ENCODE measurements at places on chromosomes 4 and X.
A peak's percentile ranks its signal among the peaks of the same experiment; 100 is the strongest.

GRCh38 chr4:78293821-78294301 is 236.7 kb downstream of the FRAS1 start:
- DNase-seq = no peak

DNA sequence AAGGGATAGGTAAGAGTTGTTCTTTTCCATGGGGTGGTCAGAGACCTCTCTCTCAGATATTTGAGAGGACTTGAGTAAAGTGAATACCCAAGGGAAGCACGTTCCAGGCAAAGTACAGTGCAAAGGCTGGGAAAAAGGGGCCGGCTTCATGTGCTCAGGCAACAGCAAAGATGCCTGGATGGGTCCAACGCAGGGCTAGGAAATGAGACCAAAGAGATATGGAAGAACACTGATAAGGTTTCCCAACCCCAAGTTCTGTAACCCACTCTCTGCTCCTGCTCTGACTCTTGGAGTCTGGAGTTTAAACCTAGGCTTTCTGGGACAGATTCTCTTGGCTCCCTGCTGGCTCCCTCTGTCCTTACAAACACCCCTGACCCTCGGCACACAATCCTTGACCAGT is 36.2 kb upstream of the PROM1 start:
- DNase-seq = no peak

GRCh38 chr4:141711211-141711610 is 74.8 kb downstream of the IL15 start:
- DNase-seq = no peak

DNA sequence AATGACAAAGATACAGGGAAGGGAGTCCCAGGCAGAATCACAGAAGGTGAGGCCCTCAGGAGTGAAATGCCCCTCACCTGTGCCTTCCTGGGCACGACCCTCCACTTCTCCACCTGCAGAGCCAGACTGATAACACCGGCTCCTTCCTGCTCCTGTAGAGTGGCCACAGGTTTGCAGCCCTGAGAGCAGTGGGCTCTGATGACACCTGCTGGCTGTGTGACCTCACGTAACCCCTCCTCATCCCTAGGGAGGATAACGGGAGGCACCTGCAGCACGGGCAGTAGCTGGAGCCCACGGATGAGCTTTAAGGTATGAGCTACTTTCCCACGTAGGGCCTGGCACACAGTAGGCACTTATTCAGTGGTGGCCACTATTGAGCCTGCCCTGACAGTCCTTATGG is 25.5 kb upstream of the MAN2B2 start:
- DNase-seq = peak; percentile 4

GRCh38 chr4:169256856-169257761 is 13.6 kb downstream of the SH3RF1 start:
- DNase-seq = no peak

GRCh38 chr4:74104145-74104544 is 5.2 kb upstream of the CXCL2 start:
- DNase-seq = no peak
